ENCODE measurements at places on chromosomes 2 and 18. TPM values are rescaled to one million over a fixed set of nuclear protein-coding genes. Genes with fewer than 3 reads are reported as not detected.

The FZD7 gene
- total RNA-seq = 13.6 TPM

The AFF3 gene
- 44.6 TPM for total RNA-seq

The AMER3 gene
- total RNA-seq = not detected

The PPP1R1C gene
- 5.8 TPM for total RNA-seq

The RAB6C gene
- total RNA-seq = not detected

The DYSF gene
- 37.7 TPM for total RNA-seq

The MATN3 gene
- 11.7 TPM for total RNA-seq

The DCDC2C gene
- total RNA-seq = not detected

The RAB17 gene
- 50.9 TPM for total RNA-seq

The UGT1A8 gene
- total RNA-seq = not detected

The IL36G gene
- total RNA-seq = not detected

The HRH4 gene
- total RNA-seq = 1.7 TPM

The RRM2 gene
- 2.3 TPM for total RNA-seq

The LRRTM1 gene
- total RNA-seq = not detected

The HES6 gene
- total RNA-seq = 7.3 TPM

The SERPINB7 gene
- 0.29 TPM for total RNA-seq

The SKA1 gene
- 0.52 TPM for total RNA-seq

The POTEI gene
- not detected for total RNA-seq

The KCNK3 gene
- 25.4 TPM for total RNA-seq

The FAHD2A gene
- 22.8 TPM for total RNA-seq

The G6PC2 gene
- total RNA-seq = not detected

The GALNT14 gene
- total RNA-seq = 0.81 TPM

The CDCA7 gene
- total RNA-seq = 4.1 TPM

The C1GALT1C1L gene
- total RNA-seq = 0.35 TPM

The EFEMP1 gene
- 301 TPM for total RNA-seq

The SLC14A1 gene
- total RNA-seq = 6.0 TPM

The SERPINB4 gene
- total RNA-seq = not detected

The SLC35F5 gene
- 76.0 TPM for total RNA-seq

The EIPR1 gene
- 16.6 TPM for total RNA-seq

The PSMA8 gene
- total RNA-seq = not detected

The IGFBP2 gene
- total RNA-seq = 46.1 TPM

The GPR45 gene
- total RNA-seq = not detected

The VAMP5 gene
- total RNA-seq = 84.8 TPM

The ADCYAP1 gene
- 1.5 TPM for total RNA-seq

The GYPC gene
- 76.7 TPM for total RNA-seq

The TMEM169 gene
- total RNA-seq = 1.4 TPM

The TTN gene
- 19.6 TPM for total RNA-seq

The NEB gene
- 1.9 TPM for total RNA-seq

The ZSWIM2 gene
- not detected for total RNA-seq

The MBD5 gene
- 42.1 TPM for total RNA-seq

The IGFBP5 gene
- total RNA-seq = 169 TPM

All from upper lobe of right lung (tissue), 1 donor.